ENCODE measurements at places on chromosomes 11 and 22.

DNA sequence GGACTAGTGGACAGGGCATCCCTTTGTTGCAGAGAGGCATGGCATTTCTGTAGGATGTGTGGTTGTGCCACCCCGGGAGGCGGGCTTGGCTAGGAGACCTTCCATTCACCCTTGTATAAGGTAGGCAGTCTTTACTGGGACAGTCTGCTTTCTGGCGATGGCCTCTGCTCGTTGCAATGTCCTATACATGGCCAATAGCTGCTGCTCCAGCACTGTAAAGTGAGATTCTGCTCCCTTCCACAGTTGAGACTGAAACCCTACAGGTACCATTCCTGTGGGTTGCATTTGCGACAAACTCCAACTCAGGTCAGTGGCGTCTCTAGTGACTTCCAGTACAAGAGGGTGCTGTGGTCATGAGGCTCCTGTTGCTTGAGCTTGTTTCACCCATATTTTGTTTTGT lies 20.4 kb upstream of the APOL3 start:
- no peak for DNase-seq

DNA sequence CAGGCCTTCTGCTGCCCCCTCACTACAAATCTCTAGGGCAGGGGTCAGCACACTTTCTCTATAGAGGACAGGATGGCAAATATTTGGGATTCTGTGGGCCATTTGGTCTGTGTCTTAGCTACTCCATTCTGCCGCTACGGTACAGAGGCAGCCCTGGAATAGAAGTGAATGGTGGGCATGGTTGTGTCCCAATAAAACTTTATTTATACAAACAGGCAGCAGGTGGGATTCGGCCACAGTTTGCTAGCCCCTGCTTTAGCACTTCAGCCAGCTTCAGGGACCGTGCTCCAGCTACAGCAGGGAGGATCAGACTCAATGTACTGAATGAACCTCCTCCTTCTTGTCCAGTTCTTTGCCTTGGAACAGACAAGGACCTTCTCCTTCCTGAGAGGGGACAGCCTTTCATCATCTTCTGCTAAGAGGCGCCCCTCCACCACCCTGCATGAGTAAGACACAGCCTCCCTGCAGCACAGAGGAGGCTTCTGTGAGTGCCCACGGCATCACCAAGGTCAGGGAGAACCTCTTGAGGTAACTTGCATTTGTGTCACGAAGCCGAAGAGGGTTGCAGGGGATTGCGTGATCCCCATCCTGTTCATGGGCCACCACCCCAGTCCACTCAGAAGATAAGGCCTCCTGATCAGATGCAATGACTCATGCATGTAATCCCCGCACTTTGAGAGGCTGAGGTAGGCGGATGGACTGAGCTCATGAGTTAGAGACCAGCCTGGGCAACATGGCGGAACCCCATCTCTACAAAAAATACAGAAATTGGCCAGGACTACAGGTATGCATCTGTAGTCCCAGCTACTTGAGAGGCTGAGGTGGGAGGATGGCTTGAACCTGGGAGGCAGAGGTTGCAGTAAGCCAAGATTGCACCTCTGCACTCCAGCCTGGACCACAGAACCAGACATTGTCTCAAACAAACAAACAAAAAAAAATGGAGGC lies 4.6 kb downstream of the C11orf24 start:
- DNase-seq = no peak

- DNase-seq = no peak
These were observed 2.9 kb upstream of the E2F8 start for GRCh38 chr11:19243613-19244012.

DNA sequence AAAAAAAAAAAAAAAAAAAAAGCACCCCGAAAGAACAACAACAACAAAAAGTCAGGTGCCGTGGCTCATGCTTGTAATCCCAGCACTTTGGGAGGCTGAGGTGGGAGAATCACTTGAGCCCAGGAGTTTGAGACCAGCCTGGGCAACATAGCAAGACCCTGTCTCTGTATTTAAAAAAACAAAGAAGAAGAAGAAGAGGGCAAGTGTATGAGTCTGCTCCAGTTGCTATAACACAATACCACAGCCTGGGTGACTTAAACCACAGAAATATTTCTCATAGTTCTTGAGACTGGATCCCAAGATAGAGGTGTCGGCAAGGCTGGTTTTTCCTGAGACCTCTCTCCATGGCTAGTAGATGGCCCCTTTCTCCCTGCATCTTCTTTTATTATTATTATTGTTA lies 12.4 kb downstream of the CRYBA4 start:
- no peak for DNase-seq

DNA sequence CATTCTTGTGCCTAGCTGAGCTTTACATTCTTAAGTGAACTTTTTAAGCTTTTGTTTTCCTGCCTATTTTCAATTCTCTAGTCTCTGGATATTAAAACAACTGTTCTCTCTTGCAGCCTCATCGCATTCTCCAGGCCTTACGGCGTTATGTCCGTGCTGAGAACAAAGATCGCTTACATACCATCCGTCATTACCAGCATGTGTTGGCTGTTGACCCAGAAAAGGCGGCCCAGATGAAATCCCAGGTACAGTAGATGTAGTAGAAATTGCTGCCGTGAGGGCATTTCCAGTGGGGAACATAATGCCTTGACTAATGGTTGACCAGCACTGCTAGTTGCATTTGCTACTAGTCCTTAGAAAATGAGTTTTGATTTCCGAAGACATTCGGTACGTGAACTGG lies 29.7 kb upstream of the ST14 start:
- no peak for DNase-seq

DNA sequence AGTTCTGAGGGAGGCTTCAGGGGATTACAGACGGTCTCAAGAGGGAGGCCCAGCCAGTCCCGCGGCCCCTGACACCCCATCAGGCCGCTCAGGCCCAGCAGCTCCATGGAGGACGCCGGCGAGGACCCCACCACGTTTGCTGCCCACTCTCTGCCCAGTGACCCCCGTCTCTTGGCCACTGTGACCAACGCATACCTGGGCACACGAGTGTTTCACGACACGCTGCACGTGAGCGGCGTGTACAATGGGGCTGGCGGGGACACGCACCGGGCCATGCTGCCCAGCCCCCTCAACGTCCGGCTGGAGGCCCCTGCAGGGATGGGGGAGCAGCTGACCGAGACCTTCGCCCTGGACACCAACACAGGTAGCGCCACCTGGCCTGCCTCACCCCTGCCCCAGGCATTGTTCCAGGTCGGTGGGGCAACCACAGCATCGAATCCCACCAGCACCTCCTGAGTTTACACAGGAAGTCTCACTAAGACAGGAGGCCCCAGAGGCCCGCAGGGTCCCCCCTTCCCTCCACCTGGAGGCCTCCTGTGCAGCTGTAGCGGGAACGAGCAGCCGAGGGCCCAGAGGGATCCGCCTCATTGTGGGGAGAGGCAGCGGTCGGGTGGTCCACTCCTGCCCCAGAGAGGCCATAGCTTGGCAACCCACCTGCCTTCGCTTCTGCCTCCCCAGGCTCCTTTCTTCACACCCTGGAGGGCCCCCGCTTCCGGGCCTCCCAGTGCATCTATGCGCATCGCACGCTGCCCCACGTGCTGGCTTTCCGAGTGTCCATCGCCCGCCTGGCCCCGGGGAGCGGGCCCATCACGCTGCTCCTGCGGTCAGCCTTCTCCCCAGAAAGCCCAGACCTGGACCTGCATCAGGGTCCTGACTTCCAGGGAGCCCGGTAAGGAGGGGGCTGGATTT lies 1.0 kb downstream of the PGGHG start:
- no peak for DNase-seq

DNA sequence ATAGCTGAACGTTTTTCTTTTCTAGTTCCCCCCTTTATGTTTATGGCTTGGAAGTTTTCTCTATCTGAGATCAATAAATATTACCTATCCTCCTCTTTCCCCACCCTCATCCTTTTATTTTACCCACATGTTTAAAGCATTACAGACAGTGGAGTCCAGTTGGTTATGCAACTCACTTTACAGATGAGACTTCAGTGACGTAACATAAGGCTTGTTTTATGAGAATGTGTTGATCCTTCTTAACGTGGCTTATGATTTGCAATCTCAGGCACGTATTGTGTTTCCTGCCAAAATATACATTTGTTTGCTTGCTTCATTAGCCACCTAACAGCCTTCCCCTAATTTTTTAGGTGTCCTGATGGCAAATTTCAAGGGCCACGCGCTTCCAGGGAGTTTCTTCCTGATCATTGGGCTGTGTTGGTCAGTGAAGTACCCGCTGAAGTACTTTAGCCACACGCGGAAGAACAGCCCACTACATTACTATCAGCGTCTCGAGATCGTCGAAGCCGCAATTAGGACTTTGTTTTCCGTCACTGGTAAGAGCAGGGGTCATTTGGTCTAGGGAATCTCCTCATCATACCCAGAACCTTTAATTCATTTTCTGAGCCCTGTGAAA lies 36.6 kb downstream of the TMEM45B start:
- DNase-seq = no peak

DNA sequence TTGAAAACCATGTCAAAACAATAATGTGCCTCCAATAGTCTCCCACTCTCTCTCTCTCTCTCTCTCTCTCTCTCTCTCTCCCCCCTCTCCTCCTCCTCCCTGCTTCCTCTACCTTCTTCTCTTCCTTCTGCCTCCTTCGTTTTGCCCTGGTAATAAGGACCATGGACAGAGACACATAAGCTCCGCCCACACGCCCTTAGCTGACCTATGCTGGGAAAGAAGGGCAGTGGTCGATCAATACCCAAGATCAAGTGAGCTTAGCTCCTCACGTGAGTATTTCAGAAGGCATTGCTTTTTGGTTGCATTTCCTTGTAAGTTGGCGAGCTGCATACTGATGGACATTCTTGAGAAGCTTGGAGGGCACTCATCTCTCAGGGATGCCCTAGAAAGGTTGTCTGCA lies 194.8 kb downstream of the MIAT start:
- DNase-seq = no peak

DNA sequence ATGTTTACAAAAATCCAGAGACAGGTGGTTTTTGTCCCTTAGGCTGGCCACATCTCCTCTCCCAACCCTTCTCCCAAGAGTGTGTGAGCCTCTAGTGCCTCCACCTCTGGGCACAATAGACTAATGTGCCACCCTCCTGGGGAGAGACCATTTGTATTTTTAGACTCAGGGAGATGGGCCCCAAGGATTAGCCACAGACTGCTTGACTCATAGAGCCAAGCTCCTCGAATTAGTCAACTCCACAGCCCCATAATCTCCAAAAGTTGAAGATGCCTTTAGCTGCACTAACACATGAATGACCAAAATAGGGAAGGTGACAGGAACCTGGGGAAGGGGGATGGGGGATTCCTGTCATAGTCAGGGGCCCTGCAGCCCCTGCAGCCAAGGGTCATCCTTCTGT lies 53.0 kb upstream of the LRRC32 start:
- DNase-seq = no peak

GRCh38 chr11:88806410-88806809 lies 259.4 kb downstream of the GRM5 start:
- DNase-seq = no peak

DNA sequence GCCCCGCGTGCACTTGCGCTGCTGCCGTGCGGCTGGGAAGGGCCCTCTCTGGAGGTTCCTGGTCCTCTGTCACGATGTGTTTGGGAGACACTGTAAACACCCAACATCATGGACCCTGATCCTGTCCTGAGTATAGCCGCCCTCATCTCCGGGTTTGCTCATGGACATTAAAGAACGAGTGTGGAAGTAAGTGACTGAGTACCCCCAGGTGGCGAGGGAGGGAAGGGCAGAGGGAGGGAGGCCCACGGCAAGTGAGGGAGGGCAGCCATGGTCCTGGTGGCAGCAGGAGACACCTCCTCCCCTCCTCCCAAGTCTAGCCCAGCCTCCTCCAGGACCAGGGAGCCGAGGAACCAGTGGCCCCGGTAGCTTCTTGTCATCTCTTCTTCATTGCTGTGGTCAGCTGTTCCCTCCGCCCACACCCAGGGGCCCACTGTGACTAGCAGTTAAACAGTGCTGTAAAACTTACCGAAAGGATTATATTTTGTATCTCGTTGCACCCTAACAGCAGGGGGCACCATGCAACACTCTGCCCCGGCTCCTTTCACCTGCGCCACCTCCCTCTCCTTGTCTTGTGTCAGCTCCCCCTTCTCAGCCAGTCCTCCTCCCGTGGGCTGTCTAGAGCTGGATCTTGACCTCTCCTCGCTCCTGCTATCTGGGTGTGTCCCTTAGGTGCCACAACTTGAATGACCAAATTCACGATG lies 566.5 kb upstream of the B3GAT1 start:
- DNase-seq = no peak

DNA sequence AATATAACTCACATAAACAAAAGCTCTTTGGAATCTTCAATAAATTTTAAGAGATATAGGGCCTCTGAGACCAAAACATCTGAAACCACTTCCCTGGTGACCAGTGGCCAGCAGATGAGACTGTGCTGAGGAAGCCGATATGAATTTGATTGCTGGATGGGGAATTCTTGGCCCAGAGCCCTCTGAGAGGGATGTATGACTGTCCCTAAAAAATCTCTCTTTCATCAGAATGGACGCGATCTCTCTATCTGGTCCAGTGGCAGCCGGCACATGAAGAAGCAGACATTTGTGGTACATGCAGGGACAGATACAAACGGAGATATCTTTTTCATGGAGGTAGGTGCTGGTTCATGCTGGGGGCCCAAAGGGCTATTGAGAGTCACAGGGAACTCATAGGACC lies 37.5 kb downstream of the MYBPC3 start:
- DNase-seq = no peak

DNA sequence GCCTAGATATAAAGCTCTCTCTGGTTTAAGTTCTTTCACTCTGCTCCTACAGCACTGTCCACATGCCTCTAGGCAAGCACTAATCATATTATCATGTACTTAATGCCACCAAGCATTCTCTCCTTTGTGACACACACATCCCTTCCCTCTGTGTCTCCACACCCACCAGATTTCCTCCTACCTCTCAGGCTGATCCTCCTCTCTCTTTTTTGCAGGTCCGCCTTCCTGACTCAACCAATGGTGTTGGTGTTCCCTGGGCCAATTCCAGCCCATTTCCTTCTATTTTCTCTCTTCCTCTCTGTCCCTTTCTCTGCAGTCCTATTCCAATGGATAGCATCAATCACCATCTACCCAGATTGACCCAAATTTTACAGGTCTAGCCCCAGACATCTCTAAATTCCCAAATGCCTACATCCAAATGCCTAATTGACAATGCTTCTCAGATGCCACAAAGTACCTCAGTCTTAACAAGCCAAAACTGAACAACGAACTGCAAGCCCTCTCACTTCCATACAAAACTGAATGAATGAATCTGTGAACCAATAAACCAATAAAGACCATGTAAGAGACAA lies 504 bp upstream of the ZNF215 start:
- DNase-seq = no peak

DNA sequence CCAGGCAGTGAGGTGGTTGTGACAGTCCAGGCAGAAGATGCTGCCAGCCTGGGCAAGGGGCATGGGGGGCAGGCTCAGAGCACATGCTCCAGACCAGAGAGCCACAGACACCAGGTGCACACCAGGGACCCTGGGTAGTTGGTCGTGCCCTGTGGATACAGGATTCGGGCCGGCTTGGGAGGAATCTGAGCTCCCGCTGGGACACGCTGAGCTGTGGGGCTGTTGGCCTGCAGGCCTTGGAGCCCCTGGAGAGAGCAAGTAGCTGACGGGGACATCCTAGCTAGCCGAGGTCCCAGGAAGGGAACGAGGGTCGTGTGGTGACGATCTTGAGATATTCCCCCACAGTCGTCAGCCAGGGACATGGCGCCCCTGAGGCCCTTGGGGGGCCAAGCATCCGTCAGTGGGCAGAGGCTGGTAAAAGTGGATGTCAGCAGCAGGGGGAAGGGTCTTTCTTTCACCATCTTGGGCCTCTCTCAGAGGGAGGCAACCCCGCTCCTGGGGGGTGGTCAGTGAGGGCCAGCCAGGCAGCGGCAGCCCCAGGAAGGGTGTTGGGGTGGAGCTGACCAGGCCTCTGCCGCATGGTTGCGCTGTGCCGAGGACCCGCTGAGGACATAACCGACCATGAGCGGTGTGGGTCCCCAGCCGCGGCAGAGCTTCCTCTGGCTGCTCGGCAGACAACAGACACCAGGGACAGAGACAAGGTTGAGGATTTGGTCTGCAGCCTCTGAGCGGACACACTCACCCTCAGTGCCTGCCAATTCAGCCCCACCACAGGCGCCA lies 44.0 kb downstream of the CDKN1C start:
- no peak for DNase-seq
